ENCODE measurements at places on chromosomes 16 and 17.

DNA sequence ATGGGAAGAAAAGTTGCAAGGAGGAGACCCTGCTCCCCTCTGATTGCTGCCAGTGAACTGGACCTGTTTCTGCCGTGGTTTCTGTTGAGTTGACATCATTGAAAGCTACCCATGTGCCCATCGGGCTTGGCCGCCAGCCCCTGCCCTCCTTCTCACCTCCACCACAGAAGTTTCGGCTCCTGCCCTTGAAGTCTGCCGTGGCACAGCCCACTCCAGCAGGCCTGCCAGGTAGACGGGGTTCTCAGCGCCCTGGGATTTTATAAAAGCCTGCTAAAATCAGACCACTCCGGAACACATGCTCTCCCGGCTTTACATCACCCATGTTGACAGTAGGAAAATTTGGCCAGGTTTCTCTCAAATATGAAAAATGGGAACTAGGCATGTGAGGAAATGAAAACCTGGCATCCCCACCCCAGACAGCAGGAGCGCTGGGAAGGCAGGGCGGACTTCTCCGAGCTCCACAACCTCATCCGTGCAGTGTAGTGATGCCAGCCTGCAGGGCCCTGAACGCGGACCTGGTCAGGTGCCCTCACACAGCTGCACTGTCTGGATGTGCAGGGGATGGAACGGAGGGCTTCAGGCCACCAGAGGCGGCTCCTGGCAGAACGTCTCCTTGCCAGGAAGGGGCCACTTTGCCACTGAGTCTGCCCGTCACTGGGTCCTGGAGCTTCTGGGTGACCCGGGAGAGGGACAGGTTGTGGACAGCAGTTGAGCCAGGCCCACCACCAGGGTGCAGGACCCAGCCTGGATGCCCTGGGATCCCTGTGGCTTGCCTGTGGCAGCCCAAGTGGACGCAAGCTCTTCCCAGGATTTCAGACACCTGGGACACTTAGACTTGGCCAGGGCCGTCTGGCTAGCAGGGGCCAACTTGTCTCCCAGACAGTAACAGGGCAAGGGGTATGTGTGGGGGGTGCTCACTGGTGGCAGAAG lies 6.9 kb upstream of the GSE1 start:
- no peak for DNase-seq

DNA sequence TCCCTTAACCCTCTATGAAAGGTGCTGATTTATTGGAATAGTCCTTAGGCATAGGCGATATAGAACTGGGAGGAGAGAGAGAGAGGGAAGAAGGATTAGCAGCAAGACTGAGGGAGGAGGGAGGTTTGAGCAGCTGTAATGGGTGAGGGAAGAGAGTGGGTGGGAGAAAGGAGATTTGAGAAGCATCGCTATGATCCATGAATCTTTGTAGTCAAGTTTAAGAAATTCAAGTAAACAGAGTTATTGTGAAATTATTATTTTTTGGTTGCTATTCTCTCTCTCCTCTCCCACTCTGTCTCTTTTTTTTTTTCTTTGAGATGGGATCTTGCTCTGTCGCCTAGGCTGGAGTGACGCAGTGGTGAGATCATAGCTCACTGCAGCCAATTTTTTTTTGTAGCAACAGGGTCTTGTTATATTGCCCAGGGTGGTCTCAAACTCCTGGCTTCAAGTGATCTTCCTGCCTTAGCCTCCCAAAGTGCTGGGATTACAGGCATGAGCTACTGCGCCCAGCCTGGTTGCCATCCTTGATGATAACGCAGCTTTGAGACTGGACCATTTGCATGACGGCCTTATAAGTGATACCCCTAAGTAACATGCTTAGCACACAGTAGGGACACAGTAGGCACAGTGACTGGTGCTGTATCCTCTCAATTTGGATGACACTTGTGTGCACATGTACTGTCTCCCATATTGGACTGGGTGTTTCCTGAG lies 21.0 kb upstream of the TNS4 start:
- DNase-seq = no peak

- no peak for DNase-seq
These were observed at the start of gene KREMEN2 for GRCh38 chr16:2963723-2964474. Gene KREMEN2 (plus strand): TSS chr16:2964275. CDS start chr16:2964521, 246 bp downstream.

DNA sequence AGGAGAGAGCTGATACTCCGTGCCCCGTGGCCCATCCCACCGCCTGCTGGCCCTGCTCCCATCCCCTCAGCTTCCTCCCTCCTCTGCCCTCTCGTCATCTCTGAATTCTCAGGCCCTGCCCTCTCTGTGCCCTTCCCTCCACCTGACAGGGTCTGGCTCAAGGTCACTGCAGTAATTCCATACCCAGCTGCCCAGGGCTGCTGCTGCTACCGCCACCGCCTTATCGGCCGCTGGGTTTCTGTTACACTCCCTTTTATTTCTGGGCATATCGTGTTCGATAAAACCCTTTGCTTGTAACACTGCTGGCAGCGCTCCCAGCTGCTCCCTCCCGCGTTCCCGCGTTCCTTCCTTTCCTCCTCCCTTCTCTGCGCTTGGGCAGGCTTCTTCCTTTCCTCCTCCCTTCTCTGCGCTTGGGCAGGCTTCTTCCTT lies 1.2 kb downstream of the EPN3 start:
- DNase-seq = peak; percentile 37

- no peak for DNase-seq
These were observed 10.7 kb upstream of the STAC2 start for GRCh38 chr17:39236450-39236927.

GRCh38 chr17:29016345-29017210 lies 10.7 kb upstream of the SEZ6 start:
- DNase-seq = no peak

- no peak for DNase-seq
These were observed 47.9 kb upstream of the MAP3K14 start for GRCh38 chr17:45364531-45365390.

GRCh38 chr16:68732741-68733399 lies 4.2 kb upstream of the CDH1 start:
- DNase-seq = no peak

DNA sequence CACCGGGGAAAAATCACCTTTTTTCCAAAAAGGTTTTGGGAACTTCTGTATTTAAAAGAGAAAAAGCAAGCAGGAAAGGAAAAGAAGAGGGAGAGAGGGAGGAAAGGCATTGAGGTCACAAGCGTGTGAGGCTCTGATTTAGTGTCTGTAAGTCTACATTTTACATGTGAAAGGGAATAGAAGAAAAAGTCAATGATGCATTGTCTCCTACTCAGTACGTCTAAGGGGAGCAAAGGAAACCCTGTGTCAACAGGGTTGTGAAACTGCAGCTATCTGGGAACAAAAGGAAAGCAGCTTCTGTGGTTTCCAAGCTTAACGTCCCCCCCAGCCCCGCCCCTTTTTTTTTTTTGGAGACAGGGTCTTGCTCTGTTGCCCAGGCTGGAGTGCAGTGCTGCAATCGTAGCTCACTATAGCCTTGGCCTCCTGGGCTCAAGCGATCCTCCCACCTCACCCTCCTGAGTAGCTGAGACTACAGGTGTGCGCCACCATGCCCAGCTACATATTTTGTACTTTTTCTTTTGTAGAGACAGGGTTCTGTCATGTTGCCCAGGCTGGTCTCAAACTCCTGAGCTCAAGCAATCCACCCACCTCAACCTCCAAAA lies 1.8 kb upstream of the CDC42EP4 start:
- no peak for DNase-seq

DNA sequence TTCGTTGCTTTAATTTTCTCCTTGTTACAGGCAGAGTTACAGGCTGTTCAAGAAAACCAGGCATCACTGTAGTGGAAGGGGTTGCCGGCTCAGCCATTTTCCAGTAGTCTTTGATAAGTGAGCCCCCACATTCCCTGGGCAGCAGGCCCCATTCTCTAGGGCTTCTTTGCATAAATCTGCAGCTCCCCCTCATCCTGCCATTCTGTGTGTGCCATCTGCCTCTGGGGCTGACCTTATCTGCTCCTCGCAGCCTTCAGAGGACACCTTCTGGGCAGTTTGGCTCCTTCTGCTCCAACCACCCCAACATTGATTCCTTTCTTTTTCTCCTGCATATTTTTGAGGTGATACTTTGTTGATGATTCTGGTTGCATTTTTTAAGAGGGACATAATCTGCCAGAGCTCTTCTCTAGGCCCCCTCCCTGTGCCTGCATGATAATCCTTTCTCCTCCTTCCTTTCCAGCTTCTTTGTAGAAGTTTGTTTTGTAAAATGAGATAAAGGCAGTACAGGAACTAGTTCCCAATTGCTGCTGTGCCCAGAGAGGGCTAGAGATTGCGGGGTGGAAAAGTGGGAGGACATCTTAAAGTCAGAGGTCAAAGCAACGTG lies 17.1 kb downstream of the RND2 start:
- no peak for DNase-seq

DNA sequence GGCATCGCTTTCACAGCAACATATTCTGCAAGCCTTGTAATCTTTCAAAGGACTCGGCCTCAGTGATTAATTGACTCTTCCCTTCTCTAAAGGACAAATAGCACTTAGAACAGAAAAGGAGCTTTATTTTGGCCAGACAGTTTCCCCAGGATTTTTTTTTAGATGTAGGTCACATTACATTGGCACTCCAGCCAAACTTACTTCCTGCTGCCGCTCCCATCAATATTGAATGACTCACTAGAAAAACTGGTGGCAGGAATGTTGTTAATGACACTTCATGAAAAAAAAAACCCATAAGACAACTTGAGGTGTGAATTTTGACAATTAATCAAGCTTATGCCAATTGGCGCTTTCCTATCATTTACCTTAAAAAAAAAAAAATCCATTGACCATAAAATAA lies 432.6 kb downstream of the TOX3 start:
- DNase-seq = peak; percentile 9

All from NCI-H2029 (cell line).